ENCODE measurements at places on chromosomes 6 and 20.

DNA sequence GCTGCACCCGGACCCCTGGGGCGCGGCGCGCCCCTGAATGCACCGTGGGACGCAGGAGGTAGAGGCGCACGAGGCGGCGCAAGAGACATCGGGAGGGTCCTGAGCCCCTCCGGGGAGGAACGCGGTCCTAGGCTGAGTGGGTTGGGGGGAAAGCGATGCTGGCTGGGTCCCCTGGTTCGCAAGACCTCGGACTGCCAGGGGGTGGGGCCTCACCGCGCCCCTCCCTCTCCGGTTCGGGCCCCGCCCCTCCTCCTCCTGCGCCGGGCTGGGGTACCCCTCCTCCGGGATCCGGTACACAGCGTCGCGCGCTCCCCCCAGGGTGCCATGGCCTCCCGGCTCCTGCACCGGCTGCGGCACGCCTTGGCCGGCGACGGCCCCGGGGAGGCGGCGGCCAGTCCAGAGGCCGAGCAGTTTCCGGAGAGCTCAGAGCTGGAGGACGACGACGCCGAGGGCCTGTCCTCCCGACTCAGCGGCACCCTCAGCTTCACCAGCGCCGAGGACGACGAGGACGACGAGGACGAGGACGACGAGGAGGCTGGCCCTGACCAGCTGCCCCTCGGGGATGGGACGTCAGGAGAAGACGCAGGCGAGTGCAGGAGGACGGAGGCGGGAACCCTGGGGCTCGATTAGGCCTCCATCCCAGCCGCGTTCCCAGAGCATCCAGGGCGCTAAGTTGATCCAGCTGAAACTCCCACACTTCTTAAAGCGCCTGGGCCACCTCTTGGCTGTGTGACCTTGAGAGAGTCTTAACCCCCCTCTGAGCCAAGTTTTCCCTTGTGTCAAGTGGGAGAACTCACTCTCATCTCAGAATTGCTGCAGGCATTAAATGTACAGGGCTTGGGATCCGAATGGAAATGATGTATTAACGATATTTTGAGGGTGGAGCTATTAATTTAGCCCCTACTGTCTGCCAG lies 541 bp downstream of the SNX21 start:
- DNase-seq, result peak; percentile 65

DNA sequence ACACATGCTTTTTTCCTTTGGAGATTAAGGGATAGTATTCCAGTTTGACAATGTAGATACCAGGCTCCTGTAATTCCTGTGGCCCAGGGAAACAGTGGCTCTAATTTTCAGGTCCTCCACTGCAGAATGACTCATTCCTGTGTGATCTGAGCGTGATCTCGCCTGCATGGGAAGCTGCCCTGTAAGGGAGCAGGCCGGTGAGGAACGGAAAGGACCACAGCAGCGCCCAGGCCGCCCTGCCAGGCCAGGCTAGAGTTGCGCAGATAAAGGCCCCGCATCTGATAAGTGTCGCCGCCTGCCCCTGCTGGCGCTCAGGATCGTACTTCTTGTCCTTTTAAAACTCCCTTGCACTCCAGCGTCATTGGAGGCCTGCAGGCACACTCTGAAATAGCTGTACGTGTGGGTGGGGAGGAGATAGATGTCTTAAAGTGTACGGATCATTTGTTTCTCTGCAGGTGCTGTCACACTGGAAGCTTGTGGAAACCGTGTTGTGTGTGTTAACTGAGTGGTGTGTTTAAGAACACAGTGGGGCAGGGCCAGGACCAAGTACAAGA lies 60.7 kb downstream of the SYNJ2 start:
- DNase-seq, result no peak

GRCh38 chr20:43520074-43520630 lies 12.7 kb downstream of the L3MBTL1 start:
- DNase-seq, result no peak

- no peak for DNase-seq
These were observed 65.3 kb downstream of the RAMACL start for GRCh38 chr6:166520905-166521834.

DNA sequence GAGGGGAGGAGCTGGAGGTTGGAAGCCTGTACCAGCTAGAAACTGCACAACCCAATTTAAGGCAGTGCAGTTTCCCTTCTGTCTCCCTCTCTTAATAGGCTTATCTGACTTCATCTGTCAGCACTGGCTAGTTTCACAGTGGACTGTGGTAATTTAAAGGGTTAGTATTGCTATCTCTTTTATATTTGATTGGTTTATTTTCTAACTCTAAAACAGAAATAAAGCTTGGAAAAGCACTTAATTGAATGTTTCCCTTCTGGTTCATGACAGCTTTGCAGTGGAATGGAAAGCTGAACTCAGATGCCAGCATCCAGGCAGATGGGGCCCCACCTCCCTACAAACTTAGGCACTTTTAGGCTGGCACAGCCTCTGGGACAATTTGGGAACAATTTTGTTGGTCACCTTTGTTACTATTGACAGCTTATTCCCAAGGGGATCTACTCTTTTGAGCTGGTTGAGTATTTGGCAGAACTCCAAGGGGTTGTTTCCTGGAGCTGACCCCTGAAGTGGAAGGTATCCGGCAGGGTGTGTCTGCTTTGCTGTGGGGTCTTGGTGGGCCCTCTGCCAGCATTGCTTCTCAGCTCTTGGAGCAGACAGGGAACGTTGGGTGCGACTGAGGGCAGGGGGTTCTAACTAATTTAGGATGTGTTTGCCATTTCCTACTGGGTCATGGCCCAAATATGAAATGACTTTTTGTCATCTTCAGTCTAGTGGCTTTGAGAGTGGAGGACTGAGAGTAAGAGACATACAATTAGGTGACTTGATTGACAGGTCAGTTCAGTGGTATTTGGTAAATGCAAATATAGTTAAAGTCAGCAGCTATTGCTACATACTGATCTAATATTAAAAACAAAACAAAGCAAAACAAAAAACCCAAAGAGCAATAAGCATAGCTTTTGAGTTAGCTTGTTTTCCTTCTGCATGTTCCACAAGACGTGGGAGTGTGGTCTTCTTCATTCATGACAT lies 9.3 kb downstream of the SH3BGRL2 start:
- DNase-seq, result no peak

DNA sequence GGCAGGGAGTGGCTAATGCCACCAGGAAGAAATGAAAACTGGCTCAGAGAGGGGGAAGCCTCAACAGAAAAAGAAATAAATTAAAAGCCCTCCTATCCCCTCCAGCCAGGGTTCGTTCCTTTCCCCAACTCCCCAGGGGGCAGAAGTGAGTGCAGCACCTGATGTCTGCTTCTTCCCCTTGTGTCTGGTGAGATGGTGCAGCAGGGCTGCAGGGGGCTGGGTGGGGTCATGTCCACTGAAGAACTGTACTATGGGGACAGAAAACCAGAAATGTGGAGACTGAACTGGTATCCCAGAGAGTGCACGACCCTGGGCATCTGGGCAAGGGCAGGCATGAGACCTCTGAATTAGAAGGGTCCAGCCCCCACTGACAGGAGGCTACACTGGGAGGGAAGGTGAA lies 4.0 kb downstream of the EGFL8 start:
- no peak for DNase-seq

DNA sequence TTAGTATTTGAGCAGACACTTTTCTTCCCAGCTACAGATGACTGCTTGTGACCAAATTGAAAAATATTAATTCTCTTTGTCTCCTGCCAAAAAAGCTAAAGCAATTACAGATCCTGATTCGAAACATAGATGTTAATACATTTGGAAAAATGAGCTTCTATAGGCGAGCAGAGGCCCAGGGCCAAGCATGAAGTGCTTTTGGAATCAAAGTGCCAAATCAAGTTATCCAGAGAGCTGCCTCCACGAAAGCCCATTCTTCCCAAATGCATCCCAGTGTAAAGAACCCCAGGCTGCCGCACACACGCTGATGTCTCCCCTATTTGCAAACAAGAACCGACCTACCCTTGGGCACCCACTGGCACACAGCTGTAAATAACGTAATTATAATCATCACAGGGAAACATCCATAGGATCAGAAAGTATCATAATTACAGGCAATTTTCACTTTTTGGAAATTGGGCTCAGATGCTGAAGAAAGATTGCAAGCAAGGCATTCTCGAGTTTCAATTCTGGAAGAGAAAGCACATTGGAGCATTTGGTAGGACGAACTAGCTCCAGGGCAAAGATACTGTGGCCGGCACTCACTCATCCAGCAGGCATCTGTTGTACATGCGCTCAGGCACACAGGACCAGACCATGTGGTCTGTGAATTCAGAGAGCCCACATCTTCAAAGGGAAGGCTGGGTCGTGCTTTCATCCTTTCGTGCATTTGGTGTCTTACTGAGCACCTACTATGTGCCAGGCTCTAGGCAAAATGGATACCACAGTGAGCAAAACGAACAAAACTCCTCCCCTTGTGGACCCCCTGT lies 45.9 kb downstream of the BMP7 start:
- no peak for DNase-seq

DNA sequence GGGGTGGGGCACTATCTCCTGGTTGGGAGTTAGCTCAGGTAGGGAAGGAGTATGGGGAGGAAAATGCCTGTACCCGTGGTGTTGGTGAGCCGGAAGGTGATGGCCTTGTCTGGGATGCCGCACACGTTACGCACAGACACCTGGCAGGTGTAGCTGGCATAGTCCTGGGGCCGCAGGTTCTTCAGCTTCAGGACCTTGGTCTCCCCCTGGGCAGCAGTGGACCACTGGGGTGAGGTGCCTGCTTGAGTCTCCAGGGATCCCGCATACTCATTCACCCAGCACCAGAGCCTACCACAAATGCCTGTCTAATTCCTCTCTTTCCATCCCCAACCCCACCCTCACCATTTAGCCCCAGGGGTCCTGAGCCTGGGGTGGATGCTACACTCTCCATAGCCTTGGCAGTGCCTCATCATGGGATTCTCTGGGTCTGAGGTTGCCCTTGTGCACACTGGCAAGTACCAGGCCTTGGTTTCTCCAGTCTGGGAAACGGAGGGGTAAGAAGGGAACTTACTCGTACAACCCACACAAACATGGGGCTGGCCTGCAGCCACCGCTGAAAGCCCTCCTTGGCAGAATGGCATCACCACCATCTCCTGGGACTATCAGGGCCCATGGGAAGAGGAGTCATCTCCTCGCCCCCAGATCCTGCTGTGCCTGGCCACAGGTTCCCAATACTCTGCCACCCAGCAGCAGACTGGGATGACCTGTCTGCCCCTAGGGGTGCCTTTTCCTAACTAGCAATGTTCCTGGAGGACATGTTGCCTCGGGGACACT lies 42.8 kb downstream of the MDGA1 start:
- no peak for DNase-seq

- DNase-seq, result no peak
These were observed 527 bp downstream of the NFKBIL1 start for GRCh38 chr6:31547727-31548543.

- DNase-seq, result no peak
These were observed 89.9 kb downstream of the NOL4L start for GRCh38 chr20:32495217-32495565.
